Epithelial cell of umbilical artery (primary cell): ENCODE measurements at places on chromosomes 6 and 20. TPM values are rescaled to one million over a fixed set of nuclear protein-coding genes. Genes with fewer than 3 reads are reported as not detected.

The LRRN4 gene
- not detected in 2 replicates for total RNA-seq

The ALDH8A1 gene
- under 0.01 TPM in 1 of 2 replicates, not detected in the other for total RNA-seq

The STK38 gene
- 8.1 and 13.1 TPM in 2 replicates for total RNA-seq

The E2F3 gene
- total RNA-seq: 5.5 TPM in 2 replicates

The TGM2 gene
- total RNA-seq: 325 and 632 TPM in 2 replicates

The KHDC1L gene
- not detected in 2 replicates for total RNA-seq

The CRISP2 gene
- total RNA-seq: under 0.01 TPM in 1 of 2 replicates, not detected in the other

The PHACTR1 gene
- 3.2 and 8.8 TPM in 2 replicates for total RNA-seq

The LY6G5C gene
- under 0.01 and 2.7 TPM in 2 replicates for total RNA-seq

The TBXT gene
- not detected in 2 replicates for total RNA-seq

The TFAP2C gene
- total RNA-seq: under 0.01 TPM in 1 of 2 replicates, not detected in the other
